Astrocyte of the spinal cord (primary cell): ENCODE measurements at places on chromosomes 1 and 21.

DNA sequence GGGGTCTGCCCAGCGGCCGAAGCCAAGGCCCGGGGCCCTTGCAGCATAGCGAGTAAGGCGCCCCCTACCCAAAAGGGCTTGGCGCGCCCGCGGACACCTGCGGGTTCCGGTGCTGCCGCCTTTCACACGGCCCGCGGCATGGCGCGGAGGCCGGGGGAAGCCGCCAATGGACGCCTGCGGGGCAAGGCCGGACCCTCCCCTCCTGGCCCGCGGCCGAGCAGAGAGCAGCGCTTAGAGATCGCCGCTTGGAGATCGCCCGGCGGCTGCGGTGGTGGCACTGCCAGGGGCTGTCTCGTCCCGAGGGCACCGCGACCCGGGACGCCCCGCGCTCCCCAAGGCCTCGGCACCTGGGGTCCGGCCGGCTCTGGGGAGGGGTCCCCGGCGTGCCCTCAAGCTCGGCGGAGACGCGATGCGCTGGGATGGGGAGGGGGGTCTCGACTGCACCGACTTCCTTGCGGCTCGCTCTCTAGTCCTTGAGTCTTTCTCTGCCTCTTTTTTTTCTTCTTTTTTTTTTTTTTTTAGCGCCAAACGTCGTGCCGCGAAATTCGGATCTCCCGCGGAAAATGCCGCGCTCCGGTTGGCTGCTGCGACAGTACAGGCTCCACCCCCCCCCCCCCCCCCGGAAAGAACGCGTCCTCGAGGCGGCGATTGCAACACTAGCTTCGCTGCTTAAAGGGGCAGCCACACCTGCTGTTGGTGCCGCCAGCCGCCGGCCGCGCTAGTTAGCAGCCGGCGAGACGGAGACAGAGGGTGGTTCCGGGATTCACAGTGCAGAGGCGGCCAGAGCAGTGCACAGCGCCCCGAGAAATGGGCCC is at the start of gene E2F2:
E2F2 (minus strand) TSS at position 487 of the 815 bp plus-strand sequence; CDS start at position 47, 440 bp downstream.
- DNase-seq = peak; percentile 91

DNA sequence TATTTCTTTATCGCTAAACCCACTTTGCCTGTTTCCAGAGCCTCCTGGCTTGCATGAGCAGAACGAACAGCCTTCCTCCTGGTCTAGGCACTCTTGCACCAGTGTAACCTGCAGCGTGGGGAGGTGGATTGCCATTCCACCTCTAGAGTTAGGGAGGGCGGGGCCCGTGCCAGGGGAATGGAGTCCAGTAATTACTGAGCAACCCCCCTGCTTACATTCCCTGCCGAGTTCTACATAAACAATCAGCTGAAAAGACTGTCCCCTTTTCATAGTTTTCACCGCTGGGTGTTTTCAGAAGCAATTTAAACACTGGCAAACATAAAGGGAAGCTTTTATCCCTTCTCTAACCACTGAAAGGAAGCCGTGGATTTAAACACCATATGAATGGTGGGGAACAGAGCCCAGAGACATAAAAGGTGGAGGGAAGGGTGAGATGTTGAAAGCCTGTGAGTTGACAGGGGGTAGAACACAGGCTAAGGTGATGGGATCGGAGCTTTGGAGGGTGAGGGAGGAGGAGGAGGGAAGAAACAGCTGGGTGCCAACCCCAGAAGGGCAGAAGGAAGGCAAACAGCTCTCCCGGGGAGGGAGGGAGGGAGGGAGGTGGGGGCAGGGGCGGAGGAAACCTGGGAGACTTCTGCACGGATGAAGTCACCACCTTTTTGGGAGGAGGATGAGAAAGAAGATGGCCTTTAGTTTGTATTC is 68.0 kb upstream of the WDR26 start:
- DNase-seq = peak; percentile 49

DNA sequence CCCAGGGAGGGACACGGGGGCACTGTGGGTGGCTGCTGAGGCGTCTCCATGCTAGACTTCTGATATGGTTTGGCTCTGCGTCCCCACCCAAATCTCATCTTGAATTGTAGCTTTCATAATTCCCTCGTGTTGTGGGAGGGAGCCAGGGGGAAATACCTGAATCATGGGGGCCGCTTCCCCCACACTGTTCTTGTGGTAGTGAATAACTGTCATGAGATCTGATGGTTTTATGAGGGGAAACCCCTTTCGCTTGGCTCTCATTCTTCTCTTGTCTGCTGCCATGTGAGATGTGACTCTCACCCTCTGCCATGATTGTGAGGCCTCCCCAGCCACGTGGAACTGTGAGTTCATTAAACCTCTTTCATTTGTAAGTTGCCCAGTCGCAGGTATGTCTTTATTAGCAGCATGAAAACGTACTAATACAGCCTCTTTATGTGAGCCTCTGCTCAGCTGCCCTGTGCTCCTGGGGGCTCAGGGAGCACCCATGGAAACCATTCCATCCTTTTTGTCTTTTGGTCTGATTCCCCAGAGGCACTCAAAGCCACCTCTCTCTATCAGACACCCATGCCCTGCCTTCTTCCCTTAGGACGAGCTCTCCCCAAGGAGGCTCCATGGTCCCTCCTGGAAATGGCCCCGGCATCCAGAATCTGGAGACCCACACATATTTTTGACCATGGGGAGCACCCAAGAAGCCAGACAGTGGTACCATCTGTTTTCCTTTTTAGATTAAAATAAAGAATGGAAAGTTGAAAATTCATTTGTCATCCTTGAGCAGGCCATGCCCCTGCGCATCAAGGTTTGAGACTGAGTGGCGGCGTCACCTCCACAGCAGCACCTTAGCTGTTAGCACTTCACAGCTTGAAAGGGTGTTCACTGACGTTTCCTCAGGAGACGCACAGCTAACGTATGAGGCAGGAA is 65.9 kb upstream of the FAM20B start:
- no peak for DNase-seq

DNA sequence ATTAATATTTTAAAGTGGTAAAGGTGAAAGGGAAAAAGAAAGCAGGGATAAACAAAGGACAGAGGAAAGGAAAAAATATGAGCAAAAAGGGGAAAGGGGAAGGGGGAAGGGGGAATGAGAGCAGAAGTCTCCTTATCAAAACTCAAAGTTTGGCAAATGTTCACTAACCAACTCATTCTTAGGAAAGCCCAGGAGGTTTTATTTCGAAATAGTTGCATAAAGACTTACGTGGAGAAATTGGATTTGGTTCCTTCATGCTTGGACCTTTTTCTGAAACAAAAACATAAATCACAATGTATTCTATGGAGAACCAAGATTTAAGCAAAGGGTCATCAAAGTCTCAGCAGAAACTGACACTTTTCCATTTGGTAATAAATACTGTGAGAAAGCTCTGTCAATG is 188.1 kb downstream of the TGFBR3 start:
- DNase-seq = peak; percentile 22

- DNase-seq = no peak
Observed at GRCh38 chr1:59978026-59978425, 51.5 kb upstream of the CYP2J2 start.

DNA sequence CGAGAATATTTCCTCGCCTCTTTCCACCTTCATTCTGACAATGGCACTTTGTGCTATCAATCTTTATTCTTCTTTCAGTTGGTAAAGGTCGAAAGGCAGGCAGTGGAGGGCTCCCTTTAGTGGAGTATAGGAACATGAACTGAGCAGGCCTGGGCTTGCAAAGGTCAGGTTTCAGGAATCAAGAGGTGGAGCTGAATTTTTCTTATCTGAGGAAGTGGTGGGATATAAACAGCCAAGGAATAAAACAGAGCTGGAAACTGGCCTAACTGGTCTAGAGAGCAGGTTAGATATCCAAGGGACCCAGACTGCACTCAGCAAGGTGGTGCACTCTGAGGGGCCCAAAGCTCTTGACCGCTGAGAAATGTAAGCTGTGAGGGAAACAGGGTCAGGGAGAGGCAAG is 99.1 kb downstream of the PLA2G4A start:
- no peak for DNase-seq
